ENCODE measurements at places on chromosomes 3 and 15.

GRCh38 chr15:100687582-100688141 is 85.3 kb downstream of the ASB7 start:
- no peak for DNase-seq

- peak; percentile 78 for DNase-seq
These were observed 74.4 kb downstream of the MGLL start for GRCh38 chr3:127747751-127748521.

GRCh38 chr3:175558261-175558660 is 699.1 kb downstream of the NAALADL2 start:
- no peak for DNase-seq

GRCh38 chr15:88746451-88746850 is 56.8 kb upstream of the ACAN start:
- DNase-seq, result no peak
